ENCODE measurements at places on chromosomes 13 and 19.

- no peak for DNase-seq
Observed at GRCh38 chr19:21256722-21257121, 72.5 kb downstream of the ZNF708 start.

- no peak for DNase-seq
Observed at GRCh38 chr19:46193678-46194077, 35.9 kb upstream of the IGFL1 start.

DNA sequence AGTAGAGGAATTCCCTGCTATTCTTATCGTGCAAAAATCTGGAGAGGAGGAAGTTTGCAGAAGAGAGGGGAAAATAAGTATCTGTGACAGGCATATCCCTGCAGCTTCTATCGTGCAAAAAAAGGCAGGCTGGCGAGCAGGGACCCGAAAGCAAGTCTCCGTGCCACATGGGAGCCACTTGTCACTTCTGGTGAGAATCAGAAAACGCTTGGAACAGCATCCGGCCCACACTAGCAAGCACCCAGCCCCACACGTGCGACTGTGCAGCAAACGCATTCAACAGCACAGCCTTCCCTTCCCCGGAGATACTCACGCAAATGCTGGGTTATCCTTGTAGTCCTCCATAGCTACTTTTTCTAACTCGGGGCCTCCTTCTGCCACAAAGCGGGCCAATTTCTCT is 16.9 kb downstream of the SUGP1 start:
- no peak for DNase-seq

GRCh38 chr13:100596516-100596915 is 7.9 kb upstream of the GGACT start:
- no peak for DNase-seq

DNA sequence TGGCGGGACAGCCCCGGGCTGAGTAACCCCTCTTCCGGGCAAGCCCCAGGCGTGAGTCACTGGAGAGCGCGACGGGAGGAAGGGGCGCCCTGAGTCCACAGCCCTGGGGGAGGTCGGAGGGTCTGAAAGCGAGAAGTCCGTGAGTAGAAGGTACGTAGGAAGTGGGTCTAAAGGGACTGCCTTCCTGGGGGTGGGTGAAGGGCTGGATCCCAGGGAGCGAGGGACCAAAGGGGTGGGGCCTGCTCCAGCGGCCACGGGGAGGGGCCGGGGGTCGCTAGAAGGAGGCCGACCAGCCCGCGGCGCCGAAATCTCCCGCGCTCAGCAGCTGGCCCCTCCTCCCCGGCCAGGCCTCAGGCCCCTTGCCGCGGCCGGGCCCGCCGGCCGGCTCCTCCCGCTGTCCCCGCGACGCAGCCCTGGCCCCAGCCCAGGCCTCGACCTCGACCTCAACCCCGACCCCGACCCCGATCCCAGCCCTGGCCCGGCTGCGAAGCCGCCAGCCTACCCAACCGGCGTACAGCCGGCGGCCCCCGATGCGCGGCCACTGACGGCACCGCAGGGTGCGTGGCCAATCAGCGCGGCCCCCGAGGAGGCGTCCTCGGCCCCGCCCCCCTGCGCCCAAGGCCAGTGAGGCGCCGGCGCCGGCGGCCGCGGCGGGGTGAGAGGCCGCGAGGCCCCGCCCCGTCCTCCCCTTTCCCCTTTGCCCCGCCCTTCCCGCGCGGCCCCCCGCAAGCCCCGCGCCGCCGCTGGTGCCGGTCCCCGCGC is 22.6 kb downstream of the IPO5 start:
- peak; percentile 87 for DNase-seq

DNA sequence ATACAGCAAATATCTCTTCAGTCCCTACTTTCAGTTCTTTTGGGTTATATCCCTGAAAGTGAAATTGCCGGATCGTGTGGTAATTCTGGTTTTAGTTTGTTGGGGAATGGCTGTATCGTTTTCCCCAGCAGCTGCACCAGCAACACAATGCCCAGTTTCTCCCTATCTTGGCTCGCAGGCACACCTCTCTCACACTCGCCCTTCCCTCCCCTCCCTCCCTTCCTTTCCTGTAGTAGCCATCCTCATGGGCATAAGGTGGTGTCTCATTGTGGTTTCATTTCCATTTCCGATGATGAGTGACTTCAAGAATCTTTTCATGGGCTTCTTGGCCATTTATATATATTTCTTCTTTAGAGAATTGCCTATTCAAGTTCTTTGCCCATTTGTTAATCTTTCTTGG is 8.6 kb upstream of the GPR18 start:
- no peak for DNase-seq

DNA sequence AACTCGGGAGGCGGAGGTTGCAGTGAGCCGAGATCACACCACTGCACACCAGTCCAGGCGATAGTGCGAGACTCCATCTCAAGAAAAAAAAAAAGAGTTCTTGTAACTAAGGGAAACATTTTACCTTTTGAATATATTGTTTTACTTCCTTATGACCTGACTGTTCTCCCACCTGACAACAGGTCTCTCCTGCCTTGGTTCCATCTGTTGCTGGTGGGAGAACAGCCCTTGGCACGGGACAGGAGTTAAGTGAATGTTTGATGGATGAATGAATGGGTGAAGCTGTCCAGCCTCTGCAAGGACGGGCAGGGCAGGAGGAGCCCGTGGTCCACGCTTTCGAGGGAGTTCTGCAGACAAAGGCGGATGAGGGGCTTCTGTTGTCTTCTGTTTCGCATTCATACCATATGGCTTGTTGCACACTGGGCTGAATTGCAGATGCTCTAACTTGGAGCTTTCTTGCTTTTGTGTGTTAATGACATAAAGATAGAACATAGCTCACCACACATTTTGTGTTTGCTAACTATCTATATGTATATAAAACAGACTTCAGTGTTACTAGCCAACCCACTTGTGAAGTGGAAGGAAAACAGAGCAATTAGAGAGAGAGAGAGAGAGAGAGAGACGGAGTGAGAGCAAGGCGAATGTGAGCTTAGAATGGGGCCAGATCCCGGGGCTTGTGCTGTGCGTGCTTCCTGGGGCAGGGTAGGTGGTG is 16.2 kb upstream of the CCNE1 start:
- DNase-seq: no peak

DNA sequence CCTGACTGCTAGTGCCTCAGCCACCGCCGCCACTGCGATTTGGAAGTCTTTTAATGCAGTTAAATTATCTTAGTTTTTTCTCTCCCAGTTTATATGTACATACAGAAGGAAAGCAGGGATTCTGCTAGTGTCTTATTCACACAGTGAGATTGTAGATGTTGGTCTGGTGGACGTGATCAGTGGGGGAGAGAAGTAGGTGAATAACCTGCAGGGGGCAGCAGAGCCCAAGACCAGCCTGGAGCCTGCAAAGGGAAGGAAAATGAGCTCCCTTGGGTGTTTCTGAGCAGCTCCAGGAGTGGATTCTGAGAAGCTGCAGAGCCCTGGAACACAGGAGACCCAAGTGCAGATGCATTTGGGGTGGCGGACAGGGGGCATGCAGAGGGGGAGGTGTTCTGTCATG is 26.3 kb downstream of the ZNF844 start:
- DNase-seq: peak; percentile 46

GRCh38 chr13:50130123-50130946 is 115.1 kb downstream of the KCNRG start:
- no peak for DNase-seq

DNA sequence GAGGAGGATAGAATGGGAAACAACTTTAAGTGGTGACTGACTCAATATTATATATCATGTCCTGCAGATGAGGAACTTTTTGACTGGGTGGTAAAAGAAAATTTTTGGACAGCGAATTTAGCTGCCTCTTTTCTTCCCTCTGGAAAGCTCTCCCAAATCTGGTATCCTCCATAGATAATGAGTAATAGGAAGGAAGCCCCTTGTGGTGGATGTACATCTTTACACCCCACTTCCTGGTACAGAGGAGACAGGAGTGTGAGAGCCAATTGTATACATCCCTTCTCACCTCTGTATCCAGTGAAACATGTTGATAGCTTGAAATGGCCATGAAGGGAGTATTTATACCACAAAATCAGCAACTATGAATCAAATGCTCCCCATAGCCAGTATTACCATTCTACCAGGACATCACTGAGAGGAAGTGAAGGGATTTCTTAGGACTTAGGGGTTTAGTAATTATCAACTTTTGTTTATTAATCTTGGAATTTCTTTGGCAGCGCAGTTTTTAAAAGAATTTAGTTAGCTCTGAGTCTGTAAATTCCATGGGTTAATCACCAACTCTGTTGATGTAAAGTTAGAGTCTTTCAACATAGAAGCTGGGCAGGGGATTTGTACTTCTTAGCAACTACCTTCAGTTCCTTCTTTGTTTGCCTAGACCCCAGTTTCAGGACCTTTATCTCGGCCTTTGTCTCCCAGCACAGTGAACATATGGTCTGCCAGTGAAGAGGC is 17.0 kb upstream of the TDRD3 start:
- DNase-seq: no peak

DNA sequence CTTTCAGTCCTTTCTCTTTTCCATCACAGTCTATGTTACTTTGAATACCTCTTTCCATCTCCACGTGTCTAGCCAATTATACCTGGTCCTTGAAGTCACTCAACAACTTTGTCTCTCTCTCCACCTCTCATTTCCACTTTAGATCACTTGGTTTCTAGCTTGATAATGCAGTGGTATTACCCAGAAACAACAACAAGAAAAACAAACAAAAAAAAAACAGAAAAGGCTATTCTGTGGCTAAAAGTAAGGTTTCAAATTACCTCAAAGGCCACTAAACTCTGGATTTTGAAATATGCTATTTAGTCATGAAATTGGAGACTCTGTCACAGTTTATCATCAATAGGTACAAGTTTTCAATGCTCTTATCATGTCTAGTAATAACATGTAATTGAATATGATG is 184.8 kb downstream of the PCDH9 start:
- no peak for DNase-seq

- no peak for DNase-seq
Observed at GRCh38 chr13:22505489-22505888, 675.3 kb upstream of the SGCG start.

- no peak for DNase-seq
Observed at GRCh38 chr19:54160854-54161253, 1.3 kb upstream of the LENG1 start.

DNA sequence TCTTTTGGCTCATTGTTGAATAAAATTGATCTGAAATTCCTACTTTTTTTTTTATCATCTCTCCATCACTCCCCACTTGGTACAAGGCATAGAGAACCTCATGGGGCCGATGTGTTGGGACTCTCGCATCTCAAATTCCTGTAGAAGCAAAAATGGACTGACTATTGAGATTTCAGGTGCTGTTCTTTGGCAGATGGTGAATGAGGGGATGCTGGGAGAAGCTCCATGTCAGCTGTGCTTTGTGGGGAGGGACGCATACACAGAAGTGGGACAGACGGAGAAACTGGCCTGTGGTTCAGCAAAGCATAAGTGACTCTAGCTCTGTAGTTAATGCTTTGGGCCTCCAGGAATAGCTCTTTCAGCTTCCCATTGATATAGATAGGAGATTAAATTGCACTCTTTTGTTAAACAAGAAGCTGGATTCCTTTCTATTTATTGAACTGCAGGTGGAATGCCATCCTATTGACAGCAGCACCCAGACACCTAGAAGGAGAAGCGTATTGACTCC is 194.5 kb upstream of the RNF113B start:
- no peak for DNase-seq

DNA sequence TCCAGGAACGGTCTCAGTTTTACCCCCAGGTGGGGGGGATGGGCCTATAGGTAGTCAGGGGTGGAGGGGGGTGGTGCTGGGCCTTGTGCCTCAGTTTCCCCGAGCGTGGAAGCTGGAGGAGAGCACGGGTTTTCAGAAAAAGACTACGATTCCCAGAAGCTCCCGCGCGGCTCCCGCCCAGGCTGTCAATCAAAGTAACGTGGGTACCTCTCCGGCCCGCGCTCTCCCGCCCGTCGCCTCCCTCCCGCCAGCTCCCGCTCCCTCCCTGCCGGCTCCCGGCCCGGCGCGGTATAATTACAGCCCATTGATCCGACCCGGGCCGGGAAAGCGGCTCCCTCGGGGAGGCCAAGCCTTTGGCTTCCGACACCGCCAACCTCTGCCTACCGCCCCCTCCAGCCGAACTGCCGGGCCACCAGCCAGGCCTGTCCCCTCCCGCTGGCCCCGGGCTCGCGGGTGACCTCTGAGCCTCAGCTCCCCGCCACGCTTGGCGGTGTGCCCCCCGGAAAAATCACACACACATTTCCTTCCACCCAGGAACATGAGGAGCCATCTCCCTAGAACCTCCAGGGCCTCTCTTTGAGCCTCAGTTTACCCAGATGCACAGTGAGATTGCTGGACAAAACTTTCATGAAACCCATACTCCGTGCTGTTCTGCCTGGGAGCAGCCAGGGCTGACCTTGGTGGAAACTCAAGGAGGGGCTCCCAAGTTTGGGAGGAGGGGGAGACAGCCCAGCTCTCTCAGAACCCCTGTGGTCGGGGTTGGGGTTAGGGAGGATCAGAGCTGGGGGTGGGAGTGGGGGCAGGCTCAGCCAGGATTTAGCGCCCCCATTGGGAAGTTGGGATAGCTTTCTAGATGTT is 7.3 kb upstream of the TLE2 start:
- peak; percentile 70 for DNase-seq

GRCh38 chr13:57624565-57625435 is 6.7 kb upstream of the PCDH17 start:
- DNase-seq: peak; percentile 16

GRCh38 chr13:42885325-42885724 is 103.9 kb downstream of the FAM216B start:
- no peak for DNase-seq

- no peak for DNase-seq
Observed at GRCh38 chr19:20078581-20079031, 806 bp downstream of the ZNF90 start.

DNA sequence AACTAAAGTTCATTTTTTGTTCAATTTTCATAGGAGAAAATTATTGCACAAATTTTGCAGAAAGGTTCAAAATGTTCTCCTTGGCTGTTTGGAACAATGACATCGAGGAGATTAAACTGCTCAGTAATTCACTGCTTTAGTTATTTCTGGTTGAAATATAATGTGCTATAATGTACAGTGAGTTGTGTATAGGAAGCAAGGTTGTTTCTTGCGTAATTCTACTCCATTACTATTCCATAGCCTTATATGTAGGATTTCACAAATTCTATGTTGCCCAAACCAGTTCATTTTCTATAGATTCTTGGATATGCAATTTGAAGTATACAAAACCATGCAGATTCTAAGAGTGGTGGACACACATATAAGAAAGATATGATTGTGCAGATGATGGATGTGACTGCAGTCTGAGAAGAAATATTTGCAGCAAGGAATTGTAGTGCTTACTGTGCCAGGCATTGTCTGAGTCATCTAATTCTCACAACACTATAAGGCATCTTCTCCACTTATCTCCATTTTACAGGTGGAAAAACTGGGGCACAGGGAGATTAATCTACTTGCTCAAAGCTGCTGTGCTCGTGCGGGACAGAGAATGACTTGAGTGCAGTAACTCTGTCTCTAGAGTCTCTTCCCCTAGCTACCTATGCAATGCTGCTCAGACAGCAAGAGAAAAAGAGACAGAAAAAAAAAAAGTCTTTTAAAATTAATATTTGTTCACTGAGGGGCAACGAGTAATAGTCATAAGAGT is 515.5 kb downstream of the MYO16 start:
- DNase-seq: no peak

Measured in activated CD4-positive, alpha-beta T cell treated with anti-CD3 and anti-CD28 coated beads for 24 hours (primary cell).